Stimulated activated CD8-positive, alpha-beta memory T cell treated with anti-CD3 and anti-CD28 coated beads, Interleukin-2, amount 100 ng/mL, for 1 hour (primary cell): ENCODE measurements at places on chromosomes 4 and X.

DNA sequence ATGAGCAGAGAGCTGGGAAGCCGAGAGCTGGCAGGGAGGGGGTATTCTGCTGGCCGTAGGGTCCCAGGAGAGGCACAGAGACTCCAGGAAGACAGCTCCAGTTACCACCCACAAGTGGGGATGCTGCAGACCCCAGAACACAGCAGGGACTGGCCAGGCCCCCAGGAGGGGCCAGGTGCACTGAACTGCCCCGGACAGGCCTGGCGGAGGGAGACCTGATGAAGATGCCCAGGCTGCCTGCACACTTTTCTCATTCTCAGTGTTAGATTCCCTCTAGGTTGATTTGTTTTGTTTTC is 110.8 kb downstream of the CPZ start:
- no peak for DNase-seq

- DNase-seq: no peak
Observed at GRCh38 chr4:47239649-47240048, 208.3 kb downstream of the GABRB1 start.

GRCh38 chrX:3393581-3394111 is 47.2 kb upstream of the MXRA5 start:
- no peak for DNase-seq

DNA sequence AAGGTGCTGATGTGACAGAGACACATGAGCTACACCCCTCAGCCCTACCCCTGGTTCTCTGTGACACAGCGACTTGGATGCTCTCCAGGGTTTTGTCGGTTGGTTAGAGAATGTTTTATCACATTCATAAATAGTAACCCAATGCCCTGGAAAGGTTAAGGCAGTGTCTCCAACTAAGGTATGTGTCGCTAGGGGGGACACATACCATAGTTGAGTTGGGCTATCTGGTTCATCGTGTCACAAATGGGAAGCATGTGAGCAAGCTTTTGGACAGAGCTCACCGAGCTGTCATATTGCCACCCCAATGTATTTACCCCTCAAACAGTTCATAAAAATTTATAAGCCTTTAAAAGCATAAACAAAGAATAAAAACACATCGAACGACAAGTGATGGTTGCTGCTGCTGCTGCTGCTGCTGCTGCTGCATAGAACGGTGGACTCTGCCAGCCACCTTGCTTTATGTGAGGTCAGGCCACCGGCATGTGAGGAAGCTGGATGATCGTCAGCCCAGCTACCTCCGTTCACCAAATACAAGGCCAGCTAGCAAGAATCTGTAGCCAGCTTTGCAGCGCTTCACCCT is 55.9 kb downstream of the STOX2 start:
- no peak for DNase-seq

DNA sequence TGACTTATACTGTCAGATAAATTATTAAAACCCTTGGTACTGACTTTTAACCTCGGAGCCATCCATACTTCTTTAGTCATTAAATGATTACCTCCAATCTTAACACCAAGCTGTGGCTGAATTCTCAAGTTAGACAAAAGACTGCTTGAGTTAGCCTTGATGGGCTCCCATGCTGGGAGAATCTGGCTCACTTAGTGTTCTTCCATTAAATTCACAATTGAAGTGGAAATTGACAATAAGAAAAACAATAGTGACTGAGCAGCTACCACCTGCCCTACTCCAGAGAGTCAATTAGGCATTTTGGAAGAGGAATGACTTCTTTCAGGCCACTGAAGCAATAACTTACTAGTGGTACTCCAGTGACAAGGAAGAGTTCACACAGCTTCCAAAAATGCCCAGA is 503.0 kb upstream of the CPXCR1 start:
- no peak for DNase-seq

GRCh38 chrX:139823806-139824205 is 109.0 kb downstream of the ATP11C start:
- DNase-seq: no peak

GRCh38 chr4:5999356-5999755 is 18.9 kb downstream of the C4orf50 start:
- no peak for DNase-seq
